Occipital lobe (tissue), 3 donors: ENCODE measurements at places on chromosomes 7 and 10. TPM values are rescaled to one million over a fixed set of nuclear protein-coding genes. Genes with fewer than 3 reads are reported as not detected.

MYL7 gene
- not detected for total RNA-seq

MUC12 gene
- not detected for total RNA-seq

PDE1C gene
- 17.8 TPM for total RNA-seq

PKD1L1 gene
- 0.62 TPM for total RNA-seq

RASSF4 gene
- 7.2 TPM for total RNA-seq

GHRHR gene
- not detected for total RNA-seq

TMEM236 gene
- 0.16 TPM for total RNA-seq

GRM3 gene
- total RNA-seq, result 179 TPM

NRG3 gene
- total RNA-seq, result 23.1 TPM

DYNC1I1 gene
- 182 TPM for total RNA-seq

HABP2 gene
- 0.31 TPM for total RNA-seq

PRSS37 gene
- not detected for total RNA-seq

ELMO1 gene
- 78.9 TPM for total RNA-seq

SKIDA1 gene
- 9.4 TPM for total RNA-seq

NXPH1 gene
- 47.4 TPM for total RNA-seq

ZNF853 gene
- total RNA-seq, result 23.6 TPM

DLX6 gene
- 0.62 TPM for total RNA-seq

LIPN gene
- not detected for total RNA-seq

HMX2 gene
- total RNA-seq, result not detected

KIAA1217 gene
- 5.9 TPM for total RNA-seq

CYP2C19 gene
- total RNA-seq, result 0.16 TPM

OR6B1 gene
- not detected for total RNA-seq

ACSM6 gene
- total RNA-seq, result not detected

SPACDR gene
- total RNA-seq, result not detected

CARD11 gene
- 0.31 TPM for total RNA-seq

ADCY1 gene
- 226 TPM for total RNA-seq

NEBL gene
- total RNA-seq, result 61.1 TPM

FFAR4 gene
- total RNA-seq, result not detected

TMEM229A gene
- total RNA-seq, result 1.7 TPM

ITGB8 gene
- total RNA-seq, result 109 TPM
